Fibroblast of skin of abdomen (primary cell): ENCODE measurements at places on chromosomes 5 and 9.
A peak's percentile ranks its signal among the peaks of the same experiment; 100 is the strongest.

DNA sequence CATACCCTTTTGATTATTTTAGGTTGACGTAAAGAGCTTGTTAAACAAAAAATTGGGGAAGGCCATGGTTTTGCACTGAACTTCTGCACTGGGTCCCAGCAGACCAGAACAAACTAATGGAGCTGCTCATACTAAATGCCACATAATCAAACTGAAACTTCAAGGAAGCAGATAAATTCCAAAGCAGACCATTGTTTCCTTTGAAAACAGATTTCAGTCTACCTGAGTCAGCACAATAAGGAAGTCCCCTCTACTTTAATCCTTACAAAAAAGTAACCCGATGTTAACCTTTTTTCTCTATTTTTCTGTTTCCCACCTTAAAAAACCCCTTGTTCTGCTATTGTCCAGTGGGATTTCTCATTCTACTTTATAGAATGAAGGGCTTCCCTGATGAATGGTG, 39.2 kb downstream of the WDR36 start:
- no peak for DNase-seq

- DNase-seq: no peak
These were observed 8.0 kb downstream of the GRIA1 start for GRCh38 chr5:153498516-153498915.

- no peak for DNase-seq
These were observed 95.8 kb downstream of the MAPKAP1 start for GRCh38 chr9:125611121-125611765.

GRCh38 chr5:102654559-102655349, 100.4 kb upstream of the PAM start:
- no peak for DNase-seq

- DNase-seq: no peak
These were observed 80.3 kb downstream of the SLCO6A1 start for GRCh38 chr5:102418531-102418930.

DNA sequence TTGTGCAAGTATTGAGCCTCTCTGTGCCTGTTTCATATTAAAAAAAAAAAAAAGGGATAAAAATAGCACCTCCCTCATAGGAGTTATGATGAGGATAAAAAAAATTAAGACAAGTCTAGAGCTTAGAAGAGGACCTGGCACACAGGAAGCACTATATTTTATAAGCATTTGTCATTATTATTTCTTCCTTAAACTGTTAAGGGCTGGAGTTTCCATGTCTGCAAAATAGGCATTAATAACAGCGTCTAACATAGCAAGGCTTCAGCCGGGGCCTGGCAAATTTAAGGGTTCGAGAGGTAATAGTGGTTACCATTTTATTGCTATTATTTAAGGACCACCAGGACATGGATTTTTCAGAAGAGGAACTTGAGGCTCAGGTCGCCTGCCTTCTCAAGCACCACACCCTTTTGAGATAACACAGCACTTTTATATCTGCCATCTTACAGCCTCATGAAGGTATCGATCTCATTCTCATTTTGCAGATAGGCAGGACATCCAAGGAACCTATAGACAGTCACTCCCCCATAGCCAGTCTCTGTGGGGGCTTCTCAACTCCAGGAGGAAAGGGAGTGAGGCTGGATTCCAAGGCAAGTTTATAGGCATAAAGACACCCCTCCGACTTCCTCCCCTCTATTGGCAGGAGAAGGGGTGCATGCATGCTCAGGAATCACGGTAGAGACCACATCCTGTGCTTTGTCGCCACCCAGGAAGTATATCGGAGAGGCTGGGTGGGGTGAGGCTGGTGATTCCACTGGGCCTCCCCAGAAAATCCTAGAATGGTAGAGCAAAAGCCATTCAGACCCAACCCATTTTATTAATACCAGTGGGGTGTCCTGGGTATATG, 2.4 kb downstream of the ANXA6 start:
- peak; percentile 45 for DNase-seq

- DNase-seq: no peak
These were observed 809.4 kb downstream of the PRELID2 start for GRCh38 chr5:145025775-145026174.

DNA sequence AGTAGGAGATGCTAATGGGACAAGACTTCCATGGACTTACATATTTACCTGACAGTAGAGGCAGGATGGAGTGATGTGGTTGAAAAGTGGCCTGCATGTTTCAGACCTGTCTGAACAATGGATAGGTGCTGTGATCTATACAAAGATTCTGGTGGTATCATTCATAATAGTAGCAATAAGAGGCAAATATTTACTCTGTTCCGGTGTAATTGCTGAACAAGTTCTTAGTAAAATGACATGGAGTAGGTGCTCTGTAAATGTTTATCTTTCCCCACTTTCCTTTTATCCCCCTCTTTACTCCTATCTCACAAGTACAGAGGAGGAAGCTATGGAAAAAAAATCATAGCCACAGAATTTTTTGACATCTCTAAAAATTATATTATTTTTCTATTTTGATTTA, 159.0 kb upstream of the SLC12A2 start:
- no peak for DNase-seq

GRCh38 chr5:125554355-125554754, 807.9 kb upstream of the ZNF608 start:
- no peak for DNase-seq

GRCh38 chr9:122016744-122017143, 76.4 kb downstream of the TTLL11 start:
- DNase-seq: no peak

DNA sequence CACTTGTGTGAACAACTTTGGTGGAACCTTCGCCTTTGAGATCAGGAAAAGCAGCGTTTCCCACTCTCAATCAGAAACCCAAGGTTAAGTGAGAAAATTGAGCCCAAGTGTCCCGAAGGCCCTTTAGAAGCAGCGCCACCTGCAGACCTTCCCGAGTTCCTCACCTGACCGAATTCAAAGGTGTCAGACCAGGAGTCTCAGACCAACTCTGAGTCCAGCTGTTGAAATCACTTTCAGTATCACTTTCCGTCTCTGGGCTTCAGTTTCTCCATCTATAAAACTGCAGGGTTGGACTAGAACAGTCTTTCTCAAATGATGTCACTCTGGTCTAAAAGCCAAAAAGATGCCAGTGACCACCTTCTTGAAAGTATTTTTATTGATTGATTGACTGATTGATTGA, 31.7 kb upstream of the GRHPR start:
- no peak for DNase-seq

DNA sequence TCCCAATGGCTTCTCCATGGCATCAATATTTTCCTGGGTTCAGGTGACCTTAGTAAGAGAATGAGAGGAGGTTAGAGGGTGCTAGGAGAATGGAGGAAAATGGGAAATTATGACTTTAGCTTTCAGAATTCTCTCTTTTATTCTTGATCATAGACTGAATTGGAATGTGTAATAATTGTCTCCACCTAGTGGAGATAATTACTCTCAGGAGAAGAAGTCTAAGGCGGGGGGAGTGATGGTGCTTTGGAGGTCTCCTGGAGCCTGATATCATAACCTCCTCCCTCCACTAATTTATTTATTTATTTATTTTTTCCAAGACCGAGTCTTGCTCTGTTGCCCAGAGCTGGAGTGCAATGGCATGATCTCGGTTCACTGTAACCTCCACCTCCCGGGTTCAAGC, 221.3 kb downstream of the GRIA1 start:
- no peak for DNase-seq

GRCh38 chr9:94985649-94986048, 259.1 kb downstream of the AOPEP start:
- no peak for DNase-seq

DNA sequence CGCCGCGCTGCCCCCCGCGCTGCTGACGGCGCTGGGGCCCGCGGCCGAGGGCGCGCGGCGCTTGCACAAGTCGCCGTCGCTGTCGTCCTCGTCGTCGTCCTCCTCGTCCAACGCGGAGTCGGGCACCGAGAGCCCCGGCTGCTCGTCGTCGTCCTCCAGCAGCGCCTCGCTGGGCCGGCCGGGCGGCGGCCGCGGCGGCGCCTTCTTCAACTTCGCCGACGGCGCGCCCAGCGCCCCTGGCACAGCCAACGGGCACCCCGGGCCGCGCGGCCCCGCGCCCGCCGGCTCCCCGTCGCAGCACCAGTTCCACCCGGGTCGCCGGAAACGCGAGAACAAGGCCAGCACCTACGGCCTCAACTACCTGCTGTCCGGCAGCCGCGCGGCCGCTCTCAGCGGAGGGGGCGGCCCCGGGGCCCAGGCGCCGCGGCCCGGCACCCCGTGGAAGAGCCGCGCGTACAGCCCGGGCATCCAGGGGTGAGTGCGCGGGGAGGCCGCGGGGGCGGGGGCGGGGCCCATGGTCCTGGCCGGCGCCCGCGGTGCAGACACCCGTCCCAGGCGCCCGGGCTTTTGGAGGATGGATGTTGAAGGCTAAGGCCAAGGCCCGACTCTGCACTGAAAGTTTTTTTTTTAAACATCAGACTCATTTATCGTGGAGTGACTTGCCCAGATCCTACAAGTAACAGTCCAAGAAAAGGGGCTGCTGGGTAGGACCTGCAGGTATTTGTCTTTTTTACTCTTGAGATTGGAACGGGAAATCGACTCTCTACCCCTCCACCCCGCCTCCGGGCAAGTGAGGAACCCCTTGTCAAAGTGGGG, 1.2 kb downstream of the TENT4A start:
- no peak for DNase-seq

DNA sequence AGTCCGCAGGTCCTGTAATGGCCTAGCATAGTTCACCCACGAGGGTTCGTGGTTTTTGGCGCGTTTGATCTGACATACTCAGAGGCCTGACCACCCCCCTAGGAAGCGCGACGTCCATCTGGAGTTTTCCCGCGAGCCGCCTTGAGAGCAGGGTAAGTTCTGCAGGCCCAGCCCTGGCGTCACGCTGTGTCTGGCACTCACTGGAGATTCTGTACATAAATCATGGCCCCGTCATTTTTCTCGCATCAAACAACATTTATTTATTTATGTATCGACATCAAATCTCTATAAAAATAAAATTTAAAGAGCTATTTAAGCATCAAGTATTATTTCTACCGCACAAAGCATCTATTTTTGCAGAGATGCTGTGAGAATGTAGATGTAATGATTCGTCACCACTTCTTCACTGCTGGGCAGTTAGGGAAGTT, 437 bp upstream of the TRIM41 start:
- no peak for DNase-seq

DNA sequence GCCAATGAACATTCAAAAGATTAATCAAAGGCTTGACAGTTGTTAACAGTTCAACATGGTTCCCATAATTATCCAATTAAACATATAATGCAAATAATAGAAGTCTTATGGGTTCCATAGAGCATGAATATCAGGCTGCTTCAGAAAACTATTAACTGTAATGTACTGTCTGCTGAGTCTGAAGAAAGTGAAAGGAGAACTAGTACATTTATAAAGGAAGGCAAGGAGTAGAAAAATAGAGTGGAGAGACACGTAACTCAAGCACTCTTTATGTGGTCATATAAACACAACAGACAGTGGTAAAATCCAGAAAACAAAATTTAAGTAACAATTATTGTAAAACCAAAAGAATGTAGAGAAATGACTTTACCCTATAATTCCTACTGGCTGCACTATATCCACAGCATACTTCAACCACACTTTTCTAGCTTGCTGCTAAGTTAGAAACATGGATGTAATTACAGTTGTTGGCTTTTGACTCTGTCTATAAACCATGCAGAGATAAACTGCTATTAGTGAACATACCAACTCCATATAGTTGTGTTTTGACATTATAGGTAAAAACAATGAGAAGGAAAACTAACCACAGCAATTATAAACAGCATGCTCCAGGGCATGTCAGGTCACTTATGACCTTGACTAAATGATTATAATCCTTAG, 32.7 kb downstream of the NFIB start:
- peak; percentile 41 for DNase-seq

DNA sequence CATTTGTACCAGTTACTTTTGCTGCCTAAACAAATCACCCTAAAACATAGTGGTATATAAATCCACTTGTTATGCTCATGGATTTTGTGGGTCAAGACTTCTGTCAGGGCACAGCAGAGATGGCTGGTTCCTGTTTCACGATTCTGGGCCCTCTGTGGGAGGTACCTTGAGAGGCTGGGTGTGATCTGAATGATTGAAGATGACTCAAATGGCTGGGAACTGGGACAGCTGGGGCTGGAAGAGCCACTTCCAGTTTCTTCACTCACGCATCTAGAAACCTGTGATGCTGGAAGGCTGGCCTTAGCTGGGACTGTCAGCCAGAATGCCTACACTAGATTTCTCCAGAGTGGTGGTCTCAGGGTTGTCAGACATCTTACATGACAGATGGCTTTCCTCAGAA, 88.1 kb downstream of the KIF4B start:
- no peak for DNase-seq

DNA sequence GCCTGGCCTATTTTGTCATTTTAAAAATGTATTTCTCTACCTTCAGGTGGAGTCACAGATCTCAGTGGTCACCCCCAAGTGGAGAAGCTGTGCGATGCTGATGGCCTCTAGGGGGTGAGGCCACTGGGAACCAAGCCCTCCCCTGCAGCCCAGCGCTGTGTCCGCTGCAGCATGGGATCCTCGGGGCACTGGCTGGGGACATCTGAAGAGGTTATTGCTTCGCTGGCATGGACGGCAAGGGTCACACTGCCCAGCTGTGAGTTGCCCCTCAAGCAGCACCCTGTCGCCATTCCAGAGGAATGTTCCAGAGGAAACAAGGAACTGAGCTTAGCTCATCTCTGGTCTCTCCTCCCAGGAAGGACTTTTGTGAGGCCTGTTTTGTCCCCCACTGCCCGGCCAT, 119.6 kb upstream of the S1PR3 start:
- no peak for DNase-seq

GRCh38 chr5:87307796-87308423, 40.2 kb downstream of the RASA1 start:
- no peak for DNase-seq

- DNase-seq: no peak
These were observed 53.9 kb downstream of the ADAM19 start for GRCh38 chr5:157521704-157522029.

GRCh38 chr5:6393596-6394194, 15.3 kb upstream of the MED10 start:
- DNase-seq: no peak

GRCh38 chr5:78537821-78538220, 110.8 kb downstream of the LHFPL2 start:
- peak; percentile 65 for DNase-seq

- no peak for DNase-seq
These were observed 296.6 kb downstream of the SEMA5A start for GRCh38 chr5:9249231-9249630.

DNA sequence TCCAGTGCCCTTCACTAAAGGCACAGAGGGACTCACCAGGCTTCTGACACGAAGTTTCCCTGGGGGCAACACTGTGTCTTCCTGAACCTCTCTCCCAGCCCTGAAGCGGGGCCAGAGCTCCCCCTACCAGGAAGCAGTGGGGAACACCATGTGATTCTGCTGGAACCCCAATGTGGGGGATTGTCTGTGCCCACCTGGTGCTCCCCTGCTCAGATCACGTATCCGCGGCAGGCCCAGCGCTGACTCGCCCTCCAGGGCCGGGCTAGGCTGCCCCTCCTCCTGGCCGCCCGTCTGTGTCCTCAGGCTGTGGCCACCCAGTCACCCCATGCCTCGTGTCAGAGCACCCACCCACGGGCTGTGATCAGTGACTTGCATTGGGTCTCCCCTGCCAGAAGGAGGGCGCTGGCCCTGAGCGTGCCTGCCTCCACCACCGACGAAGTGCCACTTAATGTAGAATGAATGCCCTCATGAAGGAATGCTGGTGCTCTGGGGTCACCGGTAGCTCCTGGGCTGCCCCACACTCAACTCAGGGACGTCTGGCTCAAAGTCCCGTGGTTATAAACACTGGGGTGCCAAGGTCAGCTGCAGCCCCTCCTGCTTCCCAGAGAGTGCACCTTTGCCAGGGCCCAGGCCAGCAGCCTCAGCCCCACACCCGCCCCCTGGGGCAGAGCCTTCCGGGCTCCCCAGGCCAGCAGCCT, 22.1 kb downstream of the SARDH start:
- DNase-seq: peak; percentile 18

- DNase-seq: no peak
These were observed 40.7 kb downstream of the MAPK9 start for GRCh38 chr5:180251141-180251540.
